ENCODE measurements at places on chromosomes 3 and 15.

GRCh38 chr3:150936693-150937092 is 31.5 kb upstream of the MINDY4B start:
- DNase-seq = no peak

DNA sequence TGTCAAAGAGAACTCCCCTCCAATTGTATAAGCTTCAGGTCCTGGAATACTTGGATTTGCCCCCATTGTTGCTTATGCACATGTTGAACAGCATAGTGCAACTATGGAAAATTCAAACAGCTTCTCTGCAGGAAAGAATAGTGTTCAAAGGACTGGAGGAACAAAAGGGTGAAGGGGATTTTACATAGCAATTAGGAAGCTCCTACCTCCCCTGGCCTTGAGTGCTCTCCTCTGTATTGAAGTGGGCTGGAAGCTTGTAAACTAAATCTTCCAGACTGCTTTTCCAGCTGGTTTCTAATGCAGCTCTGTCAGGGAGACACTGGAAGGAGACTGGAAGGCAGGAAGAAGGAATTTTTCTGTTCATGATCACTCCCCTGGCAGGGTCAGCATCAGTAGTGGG is 7.2 kb upstream of the ELP6 start:
- DNase-seq = no peak

DNA sequence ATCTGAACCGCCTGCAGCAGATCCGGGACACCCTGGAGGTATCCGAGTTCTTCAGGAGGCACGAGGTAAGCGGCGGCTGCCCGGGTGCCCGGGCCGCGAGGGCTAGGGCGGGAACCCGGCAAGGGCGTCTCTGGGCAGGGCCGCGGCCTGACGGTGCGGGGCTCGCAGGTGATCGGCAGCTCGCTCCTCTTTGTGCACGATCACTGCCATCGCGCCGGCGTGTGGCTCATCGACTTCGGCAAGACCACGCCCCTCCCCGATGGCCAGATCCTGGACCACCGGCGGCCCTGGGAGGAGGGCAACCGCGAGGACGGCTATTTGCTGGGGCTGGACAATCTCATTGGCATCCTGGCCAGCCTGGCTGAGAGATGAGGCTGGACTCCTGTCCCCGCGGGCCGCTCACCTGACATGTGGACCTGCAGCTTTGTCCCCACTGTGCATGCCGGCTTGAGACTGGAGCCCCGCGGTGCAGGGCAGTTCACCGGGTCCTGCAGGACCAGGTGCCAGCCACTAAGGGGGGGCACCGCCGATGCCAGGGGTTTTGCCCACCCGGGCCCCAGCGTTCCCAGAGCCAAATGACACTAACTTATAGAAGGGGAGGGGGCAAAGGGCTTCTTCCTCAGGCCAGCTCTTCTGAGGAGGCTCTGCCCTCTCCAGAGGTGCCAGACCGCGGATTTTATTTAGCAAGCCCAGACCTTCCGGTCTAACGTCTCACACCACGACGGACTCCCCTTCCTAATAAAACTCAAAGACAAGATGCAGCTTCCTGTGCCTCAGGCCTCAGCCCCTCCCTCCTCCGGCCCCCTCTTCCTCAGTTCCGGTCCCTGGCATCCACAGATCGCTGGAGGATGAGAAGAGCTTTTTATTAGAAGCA is 9.4 kb downstream of the ITPKA start:
- DNase-seq = no peak

- DNase-seq = no peak
Observed at GRCh38 chr3:30188713-30189112, 417.7 kb upstream of the TGFBR2 start.

DNA sequence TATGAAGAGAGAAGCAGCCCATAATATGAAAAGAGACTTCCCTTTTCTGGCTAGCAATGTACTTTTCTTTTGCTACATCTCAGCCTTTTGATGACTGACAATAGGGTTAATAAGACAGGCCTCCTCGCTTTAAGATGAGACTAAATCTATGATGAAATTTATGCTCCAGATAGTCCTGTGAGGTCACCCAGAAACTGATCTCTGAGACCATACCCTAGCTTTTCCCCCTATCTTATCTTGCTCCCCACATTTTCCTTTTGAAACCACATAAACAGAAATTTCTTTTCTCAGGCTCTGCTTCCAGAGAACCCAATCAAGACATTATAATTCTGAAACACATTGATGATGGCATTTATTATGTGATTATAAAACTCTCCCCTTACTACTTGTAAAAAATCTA is 168.8 kb upstream of the CADM2 start:
- no peak for DNase-seq

GRCh38 chr15:67796196-67797127 is 28.8 kb upstream of the SKOR1 start:
- DNase-seq = no peak

- no peak for DNase-seq
Observed at GRCh38 chr3:194277104-194277785, 73.9 kb downstream of the CPN2 start.

GRCh38 chr3:126419151-126419703 is 24.5 kb downstream of the CFAP100 start:
- DNase-seq = no peak

- no peak for DNase-seq
Observed at GRCh38 chr3:149898771-149899170, 71.9 kb downstream of the PFN2 start.

GRCh38 chr3:170189398-170190256 is 8.1 kb upstream of the PHC3 start:
- DNase-seq = no peak

DNA sequence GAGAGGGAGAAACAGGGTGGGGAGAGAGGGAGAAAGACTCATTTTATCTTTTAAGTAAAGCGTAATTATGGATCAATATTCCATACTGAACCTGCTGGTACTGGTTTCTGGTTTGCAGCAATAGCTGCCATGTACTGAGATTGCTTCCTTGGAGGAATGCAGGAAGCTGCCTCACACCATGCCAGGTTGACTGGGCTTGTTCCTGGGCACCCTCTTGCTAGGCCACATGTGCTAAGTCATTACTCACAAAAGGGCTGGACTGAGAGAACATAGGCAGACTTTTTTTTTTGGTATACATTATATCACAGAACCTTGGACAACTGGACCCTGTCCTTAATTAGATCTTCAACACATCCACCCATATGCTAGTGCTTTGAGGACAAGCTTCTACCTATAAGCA is 193.4 kb downstream of the ZNF621 start:
- no peak for DNase-seq

- DNase-seq = no peak
Observed at GRCh38 chr3:59436164-59436958, 386.5 kb upstream of the CFAP20DC start.

DNA sequence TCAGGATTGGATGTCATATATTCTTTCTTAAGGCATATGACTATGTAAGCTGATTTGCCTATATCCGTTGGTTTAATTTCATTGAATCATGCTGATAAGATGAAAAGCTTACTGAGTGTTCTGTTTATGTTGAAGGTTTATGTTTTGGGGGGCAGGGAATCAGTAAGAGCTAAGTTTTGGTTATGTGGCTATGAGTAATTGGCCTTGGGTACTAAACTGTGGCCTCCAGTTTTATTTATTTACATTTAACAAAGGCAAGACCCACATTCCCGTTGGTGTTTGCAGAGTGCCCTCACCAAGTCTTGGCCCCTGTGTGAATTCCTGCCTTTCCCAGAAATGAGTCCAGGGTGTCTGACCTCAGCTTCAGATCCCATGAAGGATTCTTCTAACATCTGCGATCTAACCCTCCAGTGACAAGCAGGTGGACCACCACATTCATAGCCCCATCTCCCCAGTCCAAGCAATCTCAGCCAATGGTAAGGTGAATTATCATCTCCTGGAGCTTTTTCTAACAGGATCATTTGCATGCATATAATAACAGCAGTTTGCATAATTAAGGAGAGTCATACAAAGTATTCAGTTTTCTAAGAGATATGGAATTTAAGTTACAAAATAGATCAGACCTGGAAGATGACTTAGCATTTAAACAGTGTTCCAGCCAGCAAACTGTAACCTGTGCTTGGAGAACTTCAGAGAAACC is 27.4 kb downstream of the GLDN start:
- DNase-seq = no peak

GRCh38 chr15:63519041-63519440 is 14.6 kb downstream of the USP3 start:
- DNase-seq = no peak

DNA sequence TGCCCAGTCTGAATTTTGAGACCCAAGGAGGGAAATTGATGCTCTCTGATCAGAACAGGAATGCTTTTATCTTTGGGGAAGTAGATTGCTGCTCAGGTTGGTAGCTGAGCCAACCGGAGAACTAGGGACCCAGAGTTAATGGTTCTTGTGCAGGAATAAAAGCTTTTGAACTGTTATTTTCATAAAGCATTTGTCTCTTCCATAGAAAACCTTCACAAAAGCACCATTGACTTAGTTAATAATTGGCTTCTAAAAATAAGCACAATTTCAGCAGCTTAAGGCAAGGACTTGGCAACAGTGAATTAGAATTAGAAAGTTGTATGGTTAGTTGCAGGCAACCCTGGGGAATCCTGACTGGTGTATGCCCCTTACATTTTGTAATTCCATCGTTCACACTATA is 53.8 kb downstream of the MAP2K1 start:
- no peak for DNase-seq

DNA sequence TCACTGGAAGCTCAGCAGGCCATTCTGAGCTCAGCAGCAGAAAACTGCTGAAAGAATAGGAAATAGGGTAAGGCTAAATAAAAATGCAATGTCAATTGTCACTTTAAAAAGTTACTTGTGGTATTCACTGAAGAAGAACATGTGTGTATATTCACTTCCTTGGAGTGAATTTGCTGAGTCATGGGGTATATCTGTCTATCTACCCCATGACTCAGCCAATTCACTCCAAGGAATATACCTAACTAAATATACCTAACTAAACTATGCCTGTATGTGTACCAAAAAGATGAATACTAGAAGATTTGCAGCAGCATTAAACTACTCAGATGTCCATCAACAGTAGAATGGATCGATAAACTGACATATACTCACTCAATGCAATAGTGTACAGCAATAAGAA is 69.5 kb upstream of the KCNAB1 start:
- no peak for DNase-seq

DNA sequence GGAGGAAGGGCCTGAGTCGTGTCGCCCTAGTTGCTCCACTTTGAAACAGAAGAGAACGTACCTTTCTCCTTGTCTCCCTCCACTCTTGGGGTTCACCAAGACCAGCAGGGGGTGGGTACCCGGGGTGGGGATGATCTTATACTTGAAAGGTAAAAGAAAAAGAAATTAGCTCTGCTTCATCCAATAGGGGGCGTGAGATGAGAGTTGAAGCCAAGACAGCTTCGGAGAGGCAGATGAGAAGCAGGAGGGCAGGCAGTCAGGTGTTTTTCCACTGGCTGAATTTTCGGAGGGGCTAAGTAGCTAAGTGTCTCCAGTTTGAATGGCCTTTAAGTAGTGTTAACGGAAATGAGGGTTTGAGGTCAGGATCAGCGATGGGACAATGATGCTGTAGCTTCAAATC is 100.4 kb downstream of the DGKG start:
- no peak for DNase-seq

- DNase-seq = peak; percentile 50
Observed at GRCh38 chr3:183564046-183564445, 8.5 kb upstream of the KLHL6 start.
